ENCODE measurements at places on chromosomes 5 and 9.

DNA sequence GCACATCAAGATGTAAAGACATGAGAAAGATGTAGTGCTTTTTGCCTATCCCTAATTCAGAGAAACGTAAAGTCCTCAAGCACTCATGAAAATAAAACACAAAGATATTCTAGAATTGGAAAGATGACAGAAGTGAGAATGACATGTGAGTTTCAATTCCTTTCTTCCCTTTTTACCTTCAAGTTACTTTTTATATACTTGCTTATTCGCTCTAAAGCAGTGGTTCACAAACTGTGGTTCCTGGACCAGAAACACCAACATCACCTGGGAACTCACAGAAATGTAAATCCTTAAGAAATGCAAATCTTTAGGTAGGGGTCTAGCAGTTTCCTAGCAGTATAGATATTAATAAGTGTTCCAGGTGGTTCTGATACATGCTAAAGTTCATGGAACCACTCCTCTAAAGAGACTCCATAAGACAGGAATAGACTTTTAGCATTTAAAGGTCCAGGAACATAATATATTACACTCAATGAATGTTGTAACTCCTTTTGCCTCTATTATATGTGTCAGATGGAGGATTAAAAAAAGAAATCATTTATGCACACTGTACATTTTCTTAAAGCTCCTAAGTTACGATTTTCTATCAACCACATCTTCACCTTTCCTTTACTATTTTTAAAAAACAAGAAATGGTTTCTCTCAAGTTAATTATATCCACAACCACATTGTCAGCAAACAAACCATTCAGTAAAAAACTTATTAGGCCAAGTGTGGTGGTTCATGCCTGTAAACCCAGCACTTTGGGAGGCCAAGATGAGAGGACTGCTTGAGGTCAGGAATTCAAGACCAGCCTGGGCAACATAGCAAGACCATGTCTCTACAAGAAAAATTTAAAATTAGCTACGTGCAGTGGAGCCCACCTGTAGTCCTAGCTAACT is 39.9 kb downstream of the ERP44 start:
- no peak for DNase-seq

DNA sequence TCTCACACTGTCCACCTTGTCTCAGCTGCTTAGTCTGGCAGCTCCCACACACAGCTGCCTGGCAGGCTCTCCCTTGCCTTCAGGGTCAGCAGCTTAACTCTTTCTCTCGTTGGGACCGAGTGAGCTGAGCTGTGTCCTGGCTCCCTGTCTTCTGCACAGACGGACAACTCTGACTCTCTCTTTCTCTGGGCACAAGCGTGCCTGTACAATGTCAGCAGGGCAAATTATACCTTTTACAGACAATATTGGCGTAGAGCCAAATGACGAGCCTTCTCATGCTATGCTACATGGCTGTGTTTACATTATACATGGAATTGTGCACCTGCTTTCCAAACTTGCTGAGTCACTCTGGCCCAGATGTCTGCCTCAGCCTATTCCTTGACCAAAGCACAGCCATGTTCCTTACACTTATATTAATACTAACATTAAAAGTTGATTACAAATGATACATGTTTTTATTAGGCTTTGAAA is 188.6 kb downstream of the CYLC2 start:
- DNase-seq, result no peak

DNA sequence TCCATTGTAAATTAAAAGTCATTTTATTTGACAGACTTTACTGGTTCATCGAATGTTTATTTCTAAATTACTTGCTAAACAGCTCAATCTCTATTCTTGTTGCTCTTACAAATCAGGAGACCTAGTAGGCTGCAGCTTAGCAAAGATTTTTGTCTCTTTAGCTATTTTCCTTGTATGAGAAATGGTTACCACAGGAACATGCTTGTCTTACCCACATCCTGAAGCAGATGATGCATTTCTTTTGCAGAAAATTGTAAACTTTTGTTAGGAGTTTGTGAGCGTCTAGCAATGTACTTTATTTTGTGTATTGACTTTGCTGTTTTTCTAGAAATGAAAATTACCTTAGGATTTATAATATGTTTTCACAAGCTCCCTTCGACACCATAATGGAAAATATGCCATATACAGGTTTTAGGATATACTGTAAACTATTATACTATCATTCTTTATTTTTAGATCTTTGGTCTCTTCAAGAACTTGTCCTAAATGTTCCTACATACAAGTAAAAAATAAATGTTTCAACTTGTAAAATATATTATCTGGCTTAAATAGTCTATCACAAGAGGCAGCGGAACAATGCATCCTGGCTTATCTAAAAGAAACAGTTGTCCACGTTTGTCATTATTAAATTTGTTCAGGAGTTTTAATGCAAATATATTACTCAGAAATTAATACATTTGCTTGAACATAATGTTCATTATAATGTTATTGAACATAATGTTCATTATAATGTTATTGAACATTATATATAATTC is 54.1 kb downstream of the SPEF2 start:
- DNase-seq, result no peak

DNA sequence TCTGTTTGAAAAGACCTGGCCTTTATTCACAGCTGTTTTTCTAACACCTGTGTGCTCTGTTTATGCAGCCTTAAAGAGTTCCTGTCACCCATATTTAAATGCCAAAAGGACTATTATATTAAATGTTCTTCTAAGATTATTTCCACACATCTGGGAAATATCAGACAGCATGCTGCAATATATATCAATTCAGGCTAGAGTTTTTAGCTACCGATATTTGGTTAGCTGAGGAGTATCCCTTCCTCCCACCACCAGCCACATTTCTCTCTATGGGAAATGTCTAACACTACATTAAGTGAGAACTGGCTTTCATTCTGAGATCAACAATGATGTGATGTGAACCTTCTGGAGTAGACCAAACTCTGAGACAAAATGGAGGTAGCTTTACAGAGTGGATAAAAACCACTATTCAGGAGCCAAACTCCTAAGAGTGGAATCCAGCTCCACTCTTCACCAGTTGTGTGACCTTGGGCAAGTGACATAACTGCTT is 509.2 kb downstream of the ZNF608 start:
- DNase-seq, result no peak

DNA sequence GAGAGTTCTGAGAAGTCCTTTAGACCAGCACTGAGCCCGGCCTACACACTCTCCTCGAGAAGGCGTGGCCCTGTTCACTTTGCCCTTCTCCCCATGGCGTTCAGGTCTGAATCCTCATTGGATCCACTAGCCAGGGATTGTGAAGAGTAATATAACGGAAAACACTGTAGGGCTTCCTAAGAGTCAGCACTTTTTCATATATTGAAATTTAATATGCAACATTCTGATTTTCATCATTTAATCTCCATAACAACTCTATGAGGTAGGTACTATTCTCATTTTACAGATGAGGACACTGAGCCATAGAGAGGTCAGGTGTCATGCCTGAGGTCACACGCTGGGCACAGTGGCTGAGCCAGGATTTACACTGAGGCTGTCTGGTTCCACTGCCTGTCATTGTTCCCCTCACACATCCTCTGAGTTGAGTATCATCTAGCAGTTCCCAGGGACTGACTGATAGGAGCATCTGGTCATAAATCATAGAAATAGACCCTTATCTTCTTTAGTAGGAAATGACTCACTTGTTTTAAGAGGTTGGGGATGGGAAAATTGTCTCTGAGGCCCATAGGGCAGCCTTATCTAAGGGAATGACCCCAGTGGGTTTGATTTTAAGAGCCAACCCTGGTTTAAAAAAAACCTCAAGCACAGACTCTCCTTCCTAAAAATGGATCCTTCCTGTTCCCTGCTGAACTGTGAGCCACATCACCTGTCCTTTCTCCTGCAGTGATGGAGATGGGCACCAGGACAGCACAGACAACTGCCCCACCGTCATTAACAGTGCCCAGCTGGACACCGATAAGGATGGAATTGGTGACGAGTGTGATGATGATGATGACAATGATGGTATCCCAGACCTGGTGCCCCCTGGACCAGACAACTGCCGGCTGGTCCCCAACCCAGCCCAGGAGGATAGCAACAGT is 41.2 kb downstream of the THBS4 start:
- no peak for DNase-seq

DNA sequence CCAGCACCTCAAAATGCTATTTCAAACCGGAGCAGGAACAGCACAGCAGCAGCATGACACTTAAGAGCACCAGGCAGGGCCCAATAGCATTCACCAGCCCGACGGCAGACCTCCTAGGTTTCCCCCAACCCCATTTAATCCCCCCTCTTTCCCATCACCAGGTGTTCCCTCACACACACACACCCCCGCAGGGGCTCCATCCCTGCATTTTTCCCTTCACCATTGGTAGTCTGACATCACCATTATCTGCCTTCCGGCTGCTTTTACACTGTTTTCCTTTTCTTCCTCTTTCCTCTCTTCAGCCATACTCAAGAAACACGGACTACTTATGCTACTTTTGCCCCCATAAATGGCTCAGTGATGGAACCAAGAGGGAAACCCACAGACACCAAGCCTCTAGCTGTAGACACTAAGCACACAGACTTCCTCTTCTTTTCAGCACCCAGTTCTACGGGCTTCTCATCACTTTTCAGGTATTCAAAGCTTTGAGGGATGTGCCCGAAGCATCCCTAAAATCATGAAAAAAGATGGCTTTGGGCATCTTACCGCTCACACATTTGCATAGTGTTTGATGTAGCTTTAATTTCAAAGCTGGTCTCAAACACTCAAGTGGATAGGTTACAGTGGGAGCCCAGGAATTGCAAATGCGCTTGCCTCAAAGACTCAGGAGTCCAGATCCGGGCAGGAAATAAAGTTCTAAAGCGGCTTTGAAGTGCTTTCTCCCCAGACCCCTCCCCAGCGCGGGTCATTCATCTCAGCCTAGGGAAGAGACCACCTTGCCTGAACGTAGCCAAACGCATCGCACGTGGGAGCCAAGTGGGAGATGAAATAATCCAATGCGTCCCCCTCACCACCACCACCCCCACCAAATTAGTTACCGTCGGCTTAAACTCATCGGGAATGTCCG is 141.5 kb downstream of the TSSK1B start:
- DNase-seq, result no peak

DNA sequence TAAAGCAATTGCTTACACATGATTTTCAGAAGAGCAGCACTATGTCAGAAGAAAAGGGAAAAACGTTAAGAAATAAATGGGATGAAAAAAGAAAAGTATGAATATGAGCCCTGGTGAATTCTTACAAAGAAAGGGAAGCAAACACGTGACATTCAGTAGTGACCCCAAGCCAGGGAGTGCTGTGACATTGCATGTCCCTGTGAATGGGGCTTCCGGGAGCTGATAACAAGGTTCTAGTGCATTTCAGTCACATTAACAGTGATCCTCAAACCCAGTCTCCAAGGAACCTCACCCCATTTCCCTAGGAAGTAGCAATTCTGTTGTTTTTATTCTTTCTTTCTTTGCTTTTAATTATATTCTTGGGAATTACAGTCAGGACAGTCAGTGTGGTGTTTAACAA is 27.3 kb downstream of the TMEM252 start:
- DNase-seq, result no peak

DNA sequence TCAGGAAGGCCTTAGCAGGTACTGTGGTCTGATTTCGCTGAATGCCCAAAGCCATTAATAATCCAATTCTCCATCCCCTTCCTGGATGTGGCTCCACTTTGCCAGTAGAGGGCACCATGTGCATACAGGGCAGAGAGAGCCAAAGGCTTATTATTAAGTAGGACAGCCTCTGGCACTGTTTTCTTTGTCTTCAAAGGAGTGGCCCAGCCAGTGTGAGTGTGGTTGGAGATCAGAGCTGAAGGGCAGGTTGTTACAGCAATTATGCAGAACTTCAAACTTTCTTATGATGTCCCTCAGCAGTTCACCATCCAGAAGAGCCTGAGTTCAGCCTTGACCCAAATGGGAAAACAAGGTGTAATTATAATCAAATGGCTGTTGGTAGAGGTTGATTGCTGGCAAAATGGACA is 38.6 kb upstream of the CEMIP2 start:
- peak; percentile 46 for DNase-seq

- no peak for DNase-seq
These were observed 207.2 kb upstream of the DAB2 start for GRCh38 chr5:39631958-39632357.

GRCh38 chr5:22050931-22051330 is 802.2 kb downstream of the CDH12 start:
- DNase-seq, result no peak

GRCh38 chr5:145991044-145991575 is 54.7 kb downstream of the SH3RF2 start:
- no peak for DNase-seq

- no peak for DNase-seq
These were observed 298.0 kb downstream of the FBXL7 start for GRCh38 chr5:15798006-15798405.
